ENCODE measurements at places on chromosomes 7 and 10. TPM values are rescaled to one million over a fixed set of nuclear protein-coding genes. Genes with fewer than 3 reads are reported as not detected.

GRCh38 chr7:74253835-74254128 is 417 bp downstream of the RFC2 start:
- DNase-seq: no peak
- peak overlapping the region; percentile 90 for H3K27ac ChIP-seq
- H3K36me3 ChIP-seq: no peaks in the 10 kb centered on the region
- peak overlapping the region; percentile 93 for H3K4me3 ChIP-seq
- H3K27me3 ChIP-seq: no peaks in the 10 kb centered on the region

The PHYHIPL gene
- total RNA-seq: not detected

- no peak for DNase-seq
- peaks cover 16% of the 10 kb centered on the region for H3K27me3 ChIP-seq
- H3K27ac ChIP-seq: no peak overlapping the region
- no peaks in the 10 kb centered on the region for H3K36me3 ChIP-seq
- H3K4me1 ChIP-seq: no peaks in the 10 kb centered on the region
Observed at GRCh38 chr10:133235265-133235855, 2.3 kb upstream of the VENTX start.

DNA sequence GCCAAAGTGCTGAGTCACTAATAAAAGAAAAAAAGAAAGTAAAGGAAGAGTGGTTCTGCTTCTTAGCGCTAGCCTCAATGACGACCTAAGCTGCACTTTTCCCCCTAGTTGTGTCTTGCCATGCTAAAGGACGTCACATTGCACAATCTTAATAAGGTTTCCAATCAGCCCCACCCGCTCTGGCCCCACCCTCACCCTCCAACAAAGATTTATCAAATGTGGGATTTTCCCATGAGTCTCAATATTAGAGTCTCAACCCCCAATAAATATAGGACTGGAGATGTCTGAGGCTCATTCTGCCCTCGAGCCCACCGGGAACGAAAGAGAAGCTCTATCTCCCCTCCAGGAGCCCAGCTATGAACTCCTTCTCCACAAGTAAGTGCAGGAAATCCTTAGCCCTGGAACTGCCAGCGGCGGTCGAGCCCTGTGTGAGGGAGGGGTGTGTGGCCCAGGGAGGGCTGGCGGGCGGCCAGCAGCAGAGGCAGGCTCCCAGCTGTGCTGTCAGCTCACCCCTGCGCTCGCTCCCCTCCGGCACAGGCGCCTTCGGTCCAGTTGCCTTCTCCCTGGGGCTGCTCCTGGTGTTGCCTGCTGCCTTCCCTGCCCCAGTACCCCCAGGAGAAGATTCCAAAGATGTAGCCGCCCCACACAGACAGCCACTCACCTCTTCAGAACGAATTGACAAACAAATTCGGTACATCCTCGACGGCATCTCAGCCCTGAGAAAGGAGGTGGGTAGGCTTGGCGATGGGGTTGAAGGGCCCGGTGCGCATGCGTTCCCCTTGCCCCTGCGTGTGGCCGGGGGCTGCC is at the start of gene IL6:
Gene IL6, plus strand, starts transcription at position 294 of the 807 bp plus-strand sequence. Its CDS starts 63 bp downstream, at position 357.
- DNase-seq: peak; percentile 19
- H3K4me3 ChIP-seq: no peak within 1 kb of the TSS
- no peak within 1 kb of the TSS for H3K27ac ChIP-seq
- no peaks in the 10 kb centered on the region for H3K36me3 ChIP-seq

DNA sequence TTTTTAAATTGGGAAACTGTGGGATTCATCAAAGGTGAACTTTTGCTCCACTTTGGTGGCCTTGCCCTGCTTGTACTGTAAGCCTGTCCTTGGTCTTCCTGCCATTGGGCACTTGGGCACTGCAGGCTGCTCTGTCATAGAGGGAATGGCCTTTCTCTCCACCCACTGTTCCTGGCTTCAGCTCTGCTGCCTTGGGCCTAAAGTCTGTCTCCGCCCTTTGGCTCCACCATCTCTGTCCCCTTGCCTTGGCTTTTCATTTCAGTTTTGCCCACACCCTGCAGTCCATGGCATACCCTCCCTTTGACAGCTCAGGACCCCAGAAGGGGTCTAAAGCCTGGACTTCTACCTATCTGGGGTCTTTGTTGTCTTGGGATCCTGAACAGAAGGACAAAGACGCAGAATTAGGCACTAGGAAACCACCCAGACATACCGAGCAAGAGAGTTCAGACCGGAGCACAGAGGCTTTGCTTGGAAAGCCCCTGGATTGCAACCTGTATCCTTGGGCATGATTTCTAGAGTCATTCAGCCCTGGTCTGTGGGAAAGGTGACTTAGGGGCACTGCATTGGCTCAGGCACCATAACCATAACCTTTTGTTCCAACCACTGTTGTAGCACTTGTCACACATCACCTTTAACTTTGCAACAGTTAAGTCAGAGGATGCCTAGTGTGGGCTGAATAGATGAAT is 5.2 kb upstream of the ARHGAP22 start:
- H3K36me3 ChIP-seq: no peaks in the 10 kb centered on the region
- no peaks in the 10 kb centered on the region for H3K4me1 ChIP-seq
- H3K27me3 ChIP-seq: no peaks in the 10 kb centered on the region
- no peak overlapping the region for H3K27ac ChIP-seq

- H3K4me1 ChIP-seq: peaks cover 3% of the 10 kb centered on the region
- H3K36me3 ChIP-seq: no peaks in the 10 kb centered on the region
- no peak overlapping the region for H3K27ac ChIP-seq
- no peak for DNase-seq
- H3K4me3 ChIP-seq: no peak overlapping the region
Observed at GRCh38 chr10:13450069-13450468, 78.7 kb downstream of the BEND7 start.

GRCh38 chr10:132865171-132865631 is 77.2 kb downstream of the CFAP46 start:
- no peaks in the 10 kb centered on the region for H3K27me3 ChIP-seq
- peaks cover 8% of the 10 kb centered on the region for H3K4me1 ChIP-seq
- no peak overlapping the region for H3K4me3 ChIP-seq

DNA sequence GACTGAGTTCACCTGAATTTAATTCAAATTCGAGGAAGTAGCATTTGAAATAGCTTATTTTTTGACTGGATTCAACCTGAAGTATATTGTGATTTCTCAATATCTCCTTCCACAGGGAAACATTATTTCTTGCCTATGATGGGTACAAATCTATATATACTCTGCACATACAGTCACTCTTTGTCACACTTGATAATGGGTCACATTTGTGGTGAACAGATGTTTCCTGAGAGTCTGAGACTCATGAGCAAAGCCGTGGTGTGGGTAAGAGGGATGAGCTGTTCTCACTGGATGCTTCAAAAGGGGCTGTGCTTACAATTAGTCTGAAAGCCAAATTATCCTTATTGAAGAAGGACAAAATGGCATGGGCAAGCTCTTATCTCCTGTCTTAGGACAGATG is 18.0 kb upstream of the TBXAS1 start:
- H3K4me1 ChIP-seq: no peaks in the 10 kb centered on the region
- no peaks in the 10 kb centered on the region for H3K36me3 ChIP-seq
- H3K27ac ChIP-seq: no peak overlapping the region
- DNase-seq: no peak
- no peaks in the 10 kb centered on the region for H3K27me3 ChIP-seq

GRCh38 chr10:47286591-47287315 is 13.2 kb upstream of the GDF10 start:
- no peaks in the 10 kb centered on the region for H3K27me3 ChIP-seq
- peak; percentile 35 for DNase-seq
- H3K36me3 ChIP-seq: no peaks in the 10 kb centered on the region
- no peak overlapping the region for H3K27ac ChIP-seq

DNA sequence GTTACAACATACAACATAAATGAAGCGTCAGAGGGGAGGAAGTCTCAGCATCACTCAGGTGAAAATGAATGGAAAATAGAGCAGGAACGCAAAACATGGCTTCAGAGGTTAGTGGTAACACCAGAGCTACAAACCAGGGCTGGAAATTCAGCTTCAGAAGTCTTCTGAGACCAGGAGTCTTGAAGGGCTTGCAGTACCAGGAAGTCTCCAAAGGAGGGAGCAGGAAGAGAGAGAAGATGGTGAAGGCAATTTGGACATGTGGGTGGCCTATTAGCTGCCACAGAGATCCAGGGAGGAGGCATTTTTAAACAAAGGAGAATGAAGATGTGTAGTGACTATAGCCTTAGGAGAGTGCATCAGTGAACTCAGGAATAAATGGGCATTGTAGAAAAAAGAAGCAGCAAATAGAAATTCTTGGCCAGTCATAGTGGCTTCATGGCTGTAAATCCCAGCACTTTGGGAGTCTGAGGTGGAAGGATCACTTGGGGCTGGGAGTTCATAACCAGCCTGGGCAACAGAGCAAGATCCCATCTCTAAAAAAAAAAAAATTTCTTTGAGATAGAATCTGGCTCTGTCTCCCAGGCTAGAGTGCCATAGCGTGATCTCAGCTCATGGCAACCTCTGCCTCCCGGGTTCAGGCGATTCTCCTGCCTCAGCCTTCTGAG is 9.3 kb upstream of the TET1 start:
- no peaks in the 10 kb centered on the region for H3K36me3 ChIP-seq
- H3K27me3 ChIP-seq: no peaks in the 10 kb centered on the region
- H3K4me1 ChIP-seq: no peaks in the 10 kb centered on the region
- H3K27ac ChIP-seq: no peak overlapping the region
- no peak overlapping the region for H3K4me3 ChIP-seq
- DNase-seq: peak; percentile 55

The FBXL13 gene
- total RNA-seq: 1.5 TPM

The LIPK gene
- not detected for total RNA-seq

- H3K36me3 ChIP-seq: no peaks in the 10 kb centered on the region
- no peaks in the 10 kb centered on the region for H3K27me3 ChIP-seq
- DNase-seq: no peak
- H3K27ac ChIP-seq: no peak overlapping the region
- H3K4me1 ChIP-seq: no peaks in the 10 kb centered on the region
Observed at GRCh38 chr10:90413196-90413595, 444.6 kb downstream of the HTR7 start.

GRCh38 chr7:130615583-130615982 is 53.0 kb downstream of the COPG2 start:
- H3K27ac ChIP-seq: no peak overlapping the region
- H3K4me3 ChIP-seq: no peak overlapping the region
- no peak for DNase-seq
- H3K27me3 ChIP-seq: no peaks in the 10 kb centered on the region

- H3K36me3 ChIP-seq: no peaks in the 10 kb centered on the region
- H3K4me3 ChIP-seq: no peak overlapping the region
- DNase-seq: no peak
- H3K4me1 ChIP-seq: no peaks in the 10 kb centered on the region
Observed at GRCh38 chr10:15632456-15633091, 87.1 kb downstream of the ITGA8 start.

DNA sequence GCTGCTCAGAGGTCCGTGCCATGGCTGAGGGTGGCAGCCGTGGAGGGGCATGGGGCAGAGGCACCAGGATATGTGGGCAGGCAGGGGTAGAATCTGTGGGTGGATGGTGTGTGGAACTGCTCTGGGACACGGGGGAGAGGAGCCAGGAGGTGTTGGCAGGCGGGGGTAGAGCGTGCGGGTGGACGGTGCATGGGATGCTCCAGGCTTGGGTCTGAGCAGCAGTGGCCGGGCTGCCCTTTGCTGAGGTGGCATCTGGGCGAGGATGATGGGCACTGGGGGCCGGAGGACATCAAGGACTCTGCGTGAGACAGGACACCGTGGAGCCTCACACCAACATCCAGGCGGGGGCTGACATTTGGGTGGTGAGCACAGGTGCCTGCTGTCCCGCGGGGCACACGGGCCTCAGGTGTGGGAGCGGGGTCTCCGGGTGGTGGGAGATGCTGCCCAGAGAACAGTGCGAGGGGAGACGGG is 46.2 kb downstream of the JAKMIP3 start:
- H3K27ac ChIP-seq: no peak overlapping the region
- no peaks in the 10 kb centered on the region for H3K27me3 ChIP-seq
- DNase-seq: no peak
- H3K36me3 ChIP-seq: no peaks in the 10 kb centered on the region
- no peaks in the 10 kb centered on the region for H3K4me1 ChIP-seq

The SCD gene
- 2.9 TPM for total RNA-seq

DNA sequence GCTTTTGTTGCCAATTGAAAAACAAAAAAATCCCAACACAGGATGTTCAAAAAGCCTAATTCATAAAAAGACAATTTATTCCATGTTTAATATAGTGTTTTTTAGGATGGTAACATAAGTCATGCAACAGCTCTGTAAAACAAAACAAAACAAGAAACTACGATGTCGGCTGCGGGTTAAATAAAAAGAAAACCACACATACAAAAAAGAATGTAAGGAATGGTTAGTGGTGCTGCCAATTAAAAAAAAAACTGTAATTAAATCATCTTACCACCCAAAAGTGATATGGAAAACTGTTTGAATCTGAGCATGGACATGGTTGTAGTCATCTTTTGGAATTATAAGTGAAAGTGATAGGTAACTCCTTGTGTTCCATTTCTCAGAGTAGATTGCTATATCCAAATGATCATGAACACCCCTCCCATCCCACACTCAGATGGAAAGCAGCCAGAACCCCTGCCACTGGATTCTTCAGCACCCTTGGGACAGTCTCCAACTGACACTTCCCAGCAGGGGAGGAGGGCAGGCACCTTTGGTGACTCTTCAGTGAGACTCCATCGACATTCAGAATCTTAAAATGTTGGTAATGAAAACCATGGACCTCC is 14.3 kb upstream of the DAGLB start:
- H3K27ac ChIP-seq: no peak overlapping the region
- H3K4me1 ChIP-seq: no peaks in the 10 kb centered on the region
- H3K4me3 ChIP-seq: no peak overlapping the region
- peaks cover 17% of the 10 kb centered on the region for H3K36me3 ChIP-seq
- no peaks in the 10 kb centered on the region for H3K27me3 ChIP-seq

GRCh38 chr10:96153070-96153469 is 23.0 kb downstream of the ZNF518A start:
- H3K4me1 ChIP-seq: no peaks in the 10 kb centered on the region
- H3K27me3 ChIP-seq: no peaks in the 10 kb centered on the region
- no peak overlapping the region for H3K4me3 ChIP-seq
- DNase-seq: no peak
- H3K36me3 ChIP-seq: peaks cover 14% of the 10 kb centered on the region
- no peak overlapping the region for H3K27ac ChIP-seq

DNA sequence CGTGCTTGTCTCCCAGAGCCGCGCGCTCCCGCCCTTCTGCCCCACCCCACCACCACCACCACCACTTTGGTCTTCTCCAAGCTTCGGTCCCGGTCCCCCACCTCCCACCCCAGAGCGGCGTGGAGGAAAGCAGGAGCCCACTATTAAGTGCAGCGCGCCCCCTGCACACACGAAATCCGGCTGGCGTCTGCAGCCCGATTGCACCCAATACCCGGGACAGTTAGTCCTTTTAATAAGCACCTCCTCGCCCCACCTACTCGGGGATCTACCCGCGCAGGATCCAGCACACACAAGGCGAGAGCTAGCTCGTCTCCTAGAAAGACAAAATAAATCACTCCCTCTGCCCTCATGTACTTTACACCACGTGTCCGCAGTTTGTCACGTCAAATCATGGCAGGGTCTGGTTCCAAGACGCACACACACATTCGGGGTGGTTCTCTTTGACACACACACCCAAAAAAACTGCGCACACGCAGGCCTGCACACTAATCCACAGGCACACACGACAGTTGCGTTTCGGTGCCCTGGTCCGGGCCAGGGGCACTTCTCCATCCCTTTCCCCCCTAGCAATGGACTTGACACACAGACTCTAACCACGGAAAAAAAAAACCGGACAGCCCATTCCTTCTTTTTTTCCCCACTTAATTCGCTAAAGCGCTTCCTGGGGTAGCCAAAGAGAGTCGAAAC is 1.6 kb downstream of the SFMBT2 start:
- H3K36me3 ChIP-seq: no peaks in the 10 kb centered on the region
- DNase-seq: peak; percentile 59
- peak overlapping the region; percentile 92 for H3K4me3 ChIP-seq
- H3K4me1 ChIP-seq: peaks cover 31% of the 10 kb centered on the region

- H3K36me3 ChIP-seq: no peaks in the 10 kb centered on the region
- H3K4me1 ChIP-seq: no peaks in the 10 kb centered on the region
- no peak within 1 kb of the TSS for H3K4me3 ChIP-seq
- no peaks in the 10 kb centered on the region for H3K27me3 ChIP-seq
- DNase-seq: no peak
Observed at GRCh38 chr10:126670056-126670894, at the start of gene C10orf90. Gene C10orf90 (minus strand): TSS chr10:126670693. CDS start chr10:126670480, 213 bp downstream.

The GET4 gene
- 42.6 TPM for total RNA-seq
